ENCODE measurements at places on chromosomes 16 and 17. TPM values are rescaled to one million over a fixed set of nuclear protein-coding genes. Genes with fewer than 3 reads are reported as not detected.

The CPD gene
- total RNA-seq = 29.8 TPM

The ETV4 gene
- total RNA-seq = not detected

GRCh38 chr16:19532601-19533000 lies 8.9 kb downstream of the CCP110 start:
- H3K27ac ChIP-seq = no peak overlapping the region
- no peaks in the 10 kb centered on the region for H3K4me1 ChIP-seq
- H3K4me3 ChIP-seq = no peak overlapping the region
- H3K36me3 ChIP-seq = no peaks in the 10 kb centered on the region

- no peak overlapping the region for H3K27ac ChIP-seq
- no peak overlapping the region for H3K4me3 ChIP-seq
- peaks cover 5% of the 10 kb centered on the region for H3K27me3 ChIP-seq
Observed at GRCh38 chr16:790086-790485, 1.7 kb downstream of the CHTF18 start.

Data from glutamatergic neuron (in vitro differentiated cells).